ENCODE measurements at places on chromosomes 1 and 21.

GRCh38 chr1:202685641-202686040 lies 24.6 kb downstream of the SYT2 start:
- no peak for DNase-seq

DNA sequence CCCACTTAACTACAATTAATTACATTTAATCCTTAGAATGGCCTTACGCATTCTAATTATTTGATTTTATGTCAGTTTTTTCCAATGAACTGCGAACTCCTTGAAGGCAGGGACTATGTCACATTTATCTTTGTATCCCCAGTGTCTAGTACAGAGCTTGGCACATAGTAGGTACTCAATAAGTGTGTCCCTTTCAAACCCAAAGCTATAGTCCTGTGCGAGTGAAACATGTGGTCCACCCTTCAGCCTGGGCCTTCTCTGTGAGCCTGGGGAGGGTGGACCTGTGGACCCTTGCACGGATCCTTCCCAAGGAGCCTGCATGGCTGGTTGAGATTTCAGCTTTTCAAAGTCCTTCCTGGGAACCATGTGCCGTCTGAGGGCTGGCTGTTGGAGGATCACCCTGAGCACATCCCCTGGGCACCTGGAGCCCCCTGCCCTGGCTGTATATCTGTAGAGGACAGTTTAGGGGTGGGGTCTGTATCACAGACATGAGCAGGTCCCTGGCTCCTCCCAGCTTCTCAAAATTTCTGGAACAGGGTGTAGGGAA lies 103.1 kb downstream of the IER5 start:
- no peak for DNase-seq

DNA sequence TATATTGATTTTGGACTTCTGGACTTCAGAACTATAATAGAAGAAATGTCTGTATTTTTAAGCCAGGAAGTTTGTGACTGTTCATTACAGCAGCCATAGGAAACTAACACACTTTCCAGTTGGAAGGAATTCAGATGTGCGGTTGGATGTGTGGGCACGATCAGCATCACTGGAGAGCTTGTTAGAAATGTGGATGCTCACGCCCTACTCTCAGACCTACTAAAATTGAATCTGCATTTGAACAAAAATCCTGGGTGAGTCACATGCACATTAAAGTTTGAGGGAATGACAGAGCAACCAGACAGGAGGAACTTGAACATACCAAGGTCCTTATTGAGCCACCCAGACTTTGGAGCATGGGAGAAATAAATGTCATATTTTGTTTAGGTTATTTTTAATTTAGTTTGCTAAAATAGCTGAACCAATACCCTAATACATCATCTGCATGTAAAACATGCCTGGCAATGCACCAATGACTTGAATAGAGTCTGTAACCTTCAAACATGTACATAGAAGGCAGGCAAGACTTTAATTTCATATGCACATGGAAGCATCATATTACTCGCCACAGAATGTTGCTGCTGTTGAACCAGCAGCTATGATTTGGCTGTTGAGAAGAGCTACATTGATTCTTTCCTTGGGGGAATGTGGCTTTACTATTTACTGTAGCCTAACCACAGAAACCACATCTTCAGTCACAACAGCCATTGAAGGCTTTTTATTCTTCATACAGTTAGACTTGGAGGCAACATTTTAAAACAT lies 346.2 kb downstream of the BARHL2 start:
- no peak for DNase-seq

DNA sequence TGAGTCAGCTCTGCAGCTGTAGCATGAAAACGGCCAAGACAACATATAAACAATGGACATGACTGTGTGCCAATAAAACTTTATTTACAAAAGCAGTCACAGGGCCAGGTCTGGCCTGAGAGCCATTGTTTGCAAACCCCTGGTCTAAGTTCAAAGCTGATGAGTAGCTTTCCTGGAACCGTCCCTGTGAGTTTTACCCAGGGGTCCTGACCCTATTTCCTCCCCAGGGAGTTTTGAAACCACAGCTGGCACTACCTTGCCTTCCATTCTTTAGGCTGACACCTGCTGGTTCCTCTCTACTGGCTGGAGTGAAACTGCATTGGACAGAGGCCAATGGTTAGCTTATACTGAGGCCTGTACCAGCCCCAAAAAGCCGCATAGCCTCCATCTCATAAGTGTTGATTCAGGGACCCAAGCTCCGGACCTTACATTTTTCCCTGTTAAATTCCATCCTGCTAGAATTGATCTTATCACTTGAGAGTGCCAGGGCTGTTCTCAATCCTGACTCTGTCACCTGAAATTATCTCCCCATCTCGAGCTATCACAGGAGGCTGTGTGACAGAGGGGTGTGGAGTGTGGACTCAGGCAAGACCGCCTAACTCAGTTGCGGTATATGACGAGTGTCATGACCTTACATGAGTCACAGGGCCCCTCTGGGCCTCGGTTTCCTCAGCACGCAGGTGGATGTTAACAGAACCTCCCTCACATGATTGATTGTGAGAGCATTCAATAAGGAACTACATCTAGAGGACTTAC lies 343.6 kb downstream of the NPHP4 start:
- DNase-seq = no peak

DNA sequence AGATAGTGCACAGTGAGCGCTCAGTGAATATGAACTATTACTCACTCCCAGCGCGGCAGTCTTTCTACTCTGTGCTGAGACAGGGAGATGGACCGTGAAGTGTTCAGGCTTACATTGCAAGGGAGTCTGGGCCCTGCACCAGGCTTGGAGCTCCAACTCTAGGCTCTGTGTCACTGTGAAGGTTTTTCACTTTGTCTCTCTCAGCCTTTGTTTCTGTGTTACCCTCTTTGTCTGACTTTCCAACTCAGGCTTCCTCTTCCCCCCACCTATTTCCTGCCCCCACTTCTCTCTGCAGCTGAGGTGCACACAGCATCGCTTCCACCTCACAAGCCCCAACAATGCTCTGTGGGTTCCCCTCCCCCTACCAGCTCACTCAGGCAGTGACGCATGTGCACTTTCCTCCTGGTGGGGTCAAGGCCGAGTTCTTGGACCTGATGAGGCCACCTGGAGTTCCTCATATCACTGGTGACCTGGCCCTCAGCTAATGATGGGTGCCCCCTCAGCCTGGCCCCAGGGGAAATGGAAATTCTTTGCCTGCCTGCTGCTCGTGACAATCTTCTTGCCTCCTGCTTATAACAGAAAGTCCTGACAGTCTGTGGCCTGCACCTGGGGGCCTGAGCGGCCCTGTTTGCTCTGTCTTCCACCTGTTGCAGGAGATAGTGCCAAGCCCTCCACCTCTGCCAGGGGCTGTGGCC lies 1.1 kb upstream of the LCK start:
- DNase-seq = no peak

- DNase-seq = no peak
Observed at GRCh38 chr1:26016953-26017545, 4.5 kb upstream of the EXTL1 start.

DNA sequence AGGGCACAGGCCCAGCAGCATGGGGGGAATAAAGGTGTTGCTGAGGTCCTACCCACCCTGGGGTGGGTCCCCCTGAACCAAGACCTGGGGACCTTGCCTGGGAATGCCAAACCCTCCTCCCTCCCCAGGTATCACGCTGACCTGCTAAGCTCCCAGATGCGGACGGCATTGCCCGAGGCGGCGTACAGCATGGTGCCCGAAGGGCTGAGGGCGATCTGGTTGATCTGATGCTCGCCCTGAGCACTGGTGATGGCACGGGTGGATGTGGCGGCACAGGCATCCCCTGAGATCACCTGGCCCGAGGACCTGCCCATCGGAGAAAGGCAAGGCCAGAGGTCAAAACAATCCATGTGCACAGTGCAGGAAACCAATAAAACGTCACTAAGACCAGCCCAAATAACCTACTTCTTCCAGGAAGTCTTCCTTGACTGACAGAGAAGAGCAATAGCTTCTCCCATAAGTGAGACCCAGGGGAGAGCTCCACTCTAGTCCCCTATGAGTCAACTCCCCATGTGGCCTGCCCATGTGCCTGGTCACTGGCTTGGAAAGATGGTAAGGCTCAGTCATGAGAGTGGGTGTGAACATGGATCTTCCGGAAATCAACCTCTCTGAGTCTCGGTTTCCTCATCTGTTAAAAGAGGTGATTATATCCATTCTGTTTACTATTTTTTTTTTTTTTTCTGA lies 46.3 kb downstream of the KIF21B start:
- no peak for DNase-seq

DNA sequence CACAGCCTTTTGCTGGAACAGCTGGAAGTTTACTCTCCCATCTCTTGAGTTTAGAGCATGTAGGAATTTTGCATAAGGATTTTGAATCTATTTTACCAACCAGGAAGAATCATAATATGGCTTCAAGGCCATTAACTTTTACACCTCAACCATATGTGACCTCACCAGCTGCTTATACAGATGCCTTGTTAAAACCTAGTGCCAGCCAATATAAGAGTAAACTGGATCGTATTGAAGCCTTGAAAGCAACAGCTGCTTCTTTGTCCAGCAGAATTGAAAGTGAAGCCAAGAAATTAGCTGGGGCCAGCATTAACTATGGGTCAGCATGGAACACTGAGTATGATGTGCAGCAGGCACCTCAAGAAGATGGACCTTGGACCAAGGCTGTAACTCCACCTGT lies 65.4 kb downstream of the CEP350 start:
- no peak for DNase-seq
